LoVo (cell line): ENCODE measurements at places on chromosomes 5 and 9.
A peak's percentile ranks its signal among the peaks of the same experiment; 100 is the strongest.

DNA sequence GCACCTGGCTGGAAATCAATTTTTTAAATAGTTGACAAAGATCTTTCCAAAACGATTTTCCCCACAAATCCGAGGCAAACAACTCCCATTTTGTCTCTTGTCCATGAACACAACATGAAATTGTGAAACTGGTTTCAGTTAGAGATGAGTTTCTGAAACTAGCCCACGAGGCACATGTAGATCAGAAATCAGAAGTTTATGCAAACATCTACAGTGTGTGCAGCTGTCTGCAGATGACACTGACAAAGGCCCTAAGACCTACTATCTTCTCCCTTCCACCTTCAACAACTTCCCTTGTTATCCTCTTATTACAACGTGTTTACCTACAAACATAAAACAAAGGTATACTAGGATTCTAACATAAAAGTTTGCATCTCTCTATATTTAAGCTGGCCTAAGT is 183.3 kb downstream of the DIRAS2 start:
- no peak for DNase-seq

DNA sequence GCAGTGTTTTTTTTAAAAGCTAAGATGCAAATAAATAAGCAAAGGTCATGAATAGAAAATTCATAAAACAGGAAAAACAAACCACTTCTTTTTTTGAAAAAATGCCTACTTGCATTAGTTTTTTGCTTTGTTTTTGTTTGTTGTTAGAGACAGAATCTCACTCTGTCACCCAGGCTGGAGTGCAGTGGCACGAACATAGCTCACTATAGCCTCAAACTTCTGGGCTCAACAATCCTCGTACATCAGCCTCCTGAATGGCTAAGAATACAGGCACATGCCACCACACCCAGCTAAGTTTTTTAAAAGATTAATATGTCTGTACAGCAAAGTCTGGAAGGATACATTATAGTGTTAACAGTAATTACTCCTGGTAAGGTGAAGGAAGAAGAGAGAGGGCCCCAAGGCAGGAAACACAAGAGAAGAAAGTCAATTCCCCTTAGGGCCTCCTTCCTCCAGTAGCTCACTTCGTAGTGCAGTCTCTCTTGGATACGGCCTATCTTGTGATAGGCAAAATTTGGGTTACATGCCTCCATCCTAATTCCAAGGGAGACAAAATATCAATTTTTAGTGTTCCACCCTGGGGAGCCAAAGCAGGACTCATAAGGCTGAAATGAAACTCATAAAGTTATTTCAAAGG is 15.3 kb downstream of the FAM169A start:
- no peak for DNase-seq

DNA sequence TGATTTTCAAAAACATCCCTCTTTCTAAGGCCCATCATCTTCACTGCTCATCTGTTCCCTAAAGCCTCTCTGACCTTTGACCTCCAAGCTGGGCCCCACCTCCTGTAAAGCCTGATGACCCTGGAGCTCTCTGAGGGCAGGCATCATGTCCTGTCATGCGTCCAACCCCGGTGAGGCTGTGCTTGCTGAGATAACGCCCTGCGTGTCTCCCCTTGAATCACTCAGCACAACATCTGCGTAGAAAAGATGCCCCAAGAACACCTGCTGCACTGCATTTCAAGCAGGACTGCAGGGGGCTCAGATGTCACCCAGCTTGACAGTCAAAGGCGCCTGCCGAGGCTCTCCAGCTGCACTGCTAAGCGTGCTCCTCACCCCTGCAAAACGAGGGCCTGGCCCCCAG is 78.0 kb downstream of the OTULIN start:
- no peak for DNase-seq

DNA sequence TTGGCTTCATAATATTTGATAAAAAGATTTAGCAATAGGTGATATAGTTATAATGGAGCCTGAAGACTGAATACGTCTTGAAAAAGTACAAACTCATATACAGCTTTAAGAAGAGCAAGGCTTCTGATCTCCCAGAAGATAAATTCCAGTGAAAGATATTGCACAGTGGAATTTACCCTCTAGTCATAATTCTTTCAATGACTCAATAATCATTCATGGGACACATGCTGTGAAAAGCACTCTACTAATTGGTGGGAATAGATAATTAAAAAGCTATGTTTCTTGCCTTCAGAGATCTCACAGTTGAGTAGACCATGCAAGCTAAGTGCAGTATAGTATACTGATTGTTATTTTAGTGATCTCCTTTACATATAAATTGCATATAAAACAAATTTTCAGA is 538.6 kb upstream of the CYLC2 start:
- DNase-seq = no peak

DNA sequence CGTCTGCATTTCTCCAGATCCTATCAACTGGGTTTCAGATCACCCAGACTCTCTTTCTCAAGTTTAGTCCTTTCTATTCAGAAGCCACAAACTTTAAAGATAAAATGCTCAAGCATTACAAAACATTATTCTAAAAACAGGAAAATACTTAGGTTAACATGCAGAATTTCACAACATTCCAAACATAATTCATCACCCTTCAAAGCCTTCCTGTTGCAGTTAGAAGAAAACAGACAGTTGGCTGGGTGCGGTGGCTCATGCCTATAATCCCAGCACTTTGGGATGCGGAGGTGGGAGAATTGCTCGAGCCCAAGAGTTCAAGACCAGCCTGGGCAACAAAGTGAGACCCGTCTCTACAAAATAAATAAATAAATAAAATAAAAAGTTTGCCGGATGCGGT is 7.7 kb upstream of the OCLN start:
- no peak for DNase-seq

GRCh38 chr9:97848480-97849237 is 4.4 kb upstream of the FOXE1 start:
- DNase-seq = no peak

- DNase-seq = no peak
Observed at GRCh38 chr9:1102642-1102970, 52.4 kb downstream of the DMRT2 start.

GRCh38 chr5:157571357-157571827 is 4.2 kb downstream of the ADAM19 start:
- no peak for DNase-seq

GRCh38 chr9:129363216-129363873 is 185.3 kb upstream of the IER5L start:
- DNase-seq = no peak

DNA sequence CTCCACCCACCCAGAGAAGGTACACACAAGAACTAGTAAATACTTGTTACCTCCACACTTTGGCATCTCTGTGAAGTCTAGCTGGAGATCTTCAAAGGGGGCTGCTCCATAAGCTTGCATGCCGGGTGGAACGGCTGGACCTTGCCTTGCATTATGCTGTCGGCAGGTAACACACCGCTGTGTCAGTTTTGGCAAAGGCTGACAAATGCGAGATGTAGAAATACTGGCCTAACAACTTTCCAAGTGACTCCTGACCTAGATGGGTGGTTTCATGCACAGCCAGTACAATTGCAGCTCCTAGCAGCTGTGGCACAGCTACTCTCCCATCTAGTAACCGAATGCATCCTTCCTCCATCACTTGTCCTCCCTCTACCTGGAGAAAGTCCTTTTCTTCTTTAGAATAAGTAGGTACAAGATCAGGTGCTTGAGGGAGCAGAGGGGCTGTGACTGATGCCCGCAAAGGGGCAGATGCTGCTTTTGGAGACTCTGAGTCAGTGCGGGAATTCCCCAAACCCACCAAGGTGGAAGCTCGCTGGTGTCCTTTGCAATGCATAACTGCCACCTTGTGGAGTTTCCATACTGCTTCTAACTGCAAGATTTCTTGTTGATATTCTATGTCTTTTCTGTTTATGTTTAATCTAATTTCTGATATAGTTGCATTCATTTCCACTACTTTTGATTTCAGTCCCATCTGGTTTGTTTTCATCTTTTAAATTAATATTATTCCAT is 78.4 kb downstream of the TMEM161B start:
- no peak for DNase-seq

DNA sequence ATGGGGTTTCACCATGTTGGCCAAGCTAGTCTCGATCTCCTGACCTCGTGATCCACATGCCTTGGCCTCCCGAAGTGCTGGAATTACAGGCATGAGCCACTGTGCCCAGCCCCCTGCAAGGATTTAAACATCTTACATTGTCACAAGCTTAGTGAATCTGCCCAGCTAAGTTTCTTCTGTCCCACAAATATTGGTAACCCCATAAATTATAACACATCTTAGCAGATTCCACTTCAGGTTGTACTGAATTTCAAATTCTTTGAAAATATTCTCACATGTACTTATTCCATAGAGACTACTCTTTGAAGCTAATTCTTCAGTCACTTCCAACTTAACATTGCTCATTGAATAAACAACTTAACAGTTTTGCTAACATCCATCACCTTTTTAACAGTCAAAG is 13.4 kb upstream of the AFF4 start:
- no peak for DNase-seq

GRCh38 chr9:76676857-76677256 is 87.4 kb upstream of the PCA3 start:
- DNase-seq = no peak

- DNase-seq = peak; percentile 3
Observed at GRCh38 chr5:54774281-54775170, 210.9 kb downstream of the ESM1 start.

- DNase-seq = no peak
Observed at GRCh38 chr5:24367216-24367615, 277.6 kb downstream of the CDH10 start.

DNA sequence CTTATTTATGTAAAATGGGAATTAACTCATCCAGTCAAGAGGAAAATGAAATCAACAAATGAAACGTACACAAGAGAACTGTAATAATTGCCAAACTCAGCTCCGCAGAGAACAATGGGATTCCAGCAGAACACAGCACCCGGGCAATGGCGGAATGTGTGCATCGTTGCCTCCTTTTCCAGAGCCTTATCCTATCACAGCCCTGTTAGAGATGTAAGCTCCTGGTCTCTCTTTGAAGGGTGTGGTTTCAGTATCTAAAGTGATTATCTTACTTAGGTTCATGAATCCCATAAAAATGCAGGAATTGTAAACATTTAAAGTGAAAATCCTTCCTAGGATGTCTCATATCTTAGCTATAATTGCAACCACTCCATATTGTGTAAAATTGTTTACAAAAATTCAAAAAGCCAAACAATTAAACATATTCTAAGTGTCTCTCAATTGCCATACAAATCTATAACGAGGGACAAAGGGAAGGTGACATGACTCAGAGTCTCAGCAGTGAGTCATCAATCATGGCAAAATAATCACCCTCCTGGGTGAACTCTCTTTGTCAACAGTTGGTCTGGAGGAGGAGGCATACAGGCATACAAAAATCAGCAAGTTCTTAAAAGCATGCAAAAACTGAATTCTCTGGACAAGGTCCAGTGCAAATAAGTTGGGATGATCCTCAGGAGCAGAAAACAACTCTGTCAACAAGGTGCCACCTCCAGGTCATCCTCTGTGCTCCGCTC is 22.6 kb downstream of the SEMA5A start:
- peak; percentile 61 for DNase-seq

DNA sequence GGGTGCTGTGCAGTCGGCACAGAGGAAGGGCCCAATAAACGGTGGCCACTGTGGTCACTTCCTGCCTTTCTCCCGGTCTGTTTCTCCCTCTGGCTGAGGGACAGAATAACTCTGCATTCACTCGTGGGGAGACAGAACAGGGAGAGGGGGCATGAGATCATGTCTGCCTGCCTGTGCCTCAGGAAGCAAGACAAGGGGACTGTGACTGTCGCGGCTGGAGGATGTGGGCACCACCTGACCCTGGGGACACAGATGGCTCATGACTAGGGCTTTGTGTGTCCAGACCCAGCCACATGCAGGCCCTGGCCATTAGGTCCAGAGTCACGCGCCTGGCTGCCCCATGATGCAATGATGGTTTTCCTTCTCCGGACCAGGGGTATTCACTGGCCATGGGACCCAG is 5.8 kb downstream of the TRUB2 start:
- DNase-seq = no peak

- no peak for DNase-seq
Observed at GRCh38 chr5:62375627-62376026, 28.1 kb downstream of the DIMT1 start.

DNA sequence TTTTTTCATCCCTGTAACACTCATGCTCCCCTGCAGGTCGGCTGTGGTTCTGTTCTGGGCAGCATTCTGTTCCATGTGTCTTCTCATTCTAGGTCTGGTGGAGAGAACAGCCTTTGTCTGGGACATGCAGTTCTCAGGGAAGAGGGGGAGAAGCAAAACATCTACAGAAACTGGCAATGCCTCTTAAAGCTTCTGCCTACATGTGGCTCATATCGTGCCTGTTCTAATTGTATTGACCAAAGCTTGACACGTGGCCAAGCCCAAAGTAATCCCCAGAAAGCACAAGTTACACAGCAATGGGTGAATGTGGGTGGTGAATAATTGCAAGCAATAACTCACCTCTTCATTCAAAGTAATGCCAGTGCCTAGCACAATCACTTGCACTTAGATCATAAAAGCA is 218.2 kb upstream of the IL12B start:
- no peak for DNase-seq

- DNase-seq = no peak
Observed at GRCh38 chr5:149946118-149946517, 1.5 kb upstream of the PDE6A start.

- DNase-seq = peak; percentile 96
Observed at GRCh38 chr5:174532455-174533453, 191.6 kb upstream of the MSX2 start.

DNA sequence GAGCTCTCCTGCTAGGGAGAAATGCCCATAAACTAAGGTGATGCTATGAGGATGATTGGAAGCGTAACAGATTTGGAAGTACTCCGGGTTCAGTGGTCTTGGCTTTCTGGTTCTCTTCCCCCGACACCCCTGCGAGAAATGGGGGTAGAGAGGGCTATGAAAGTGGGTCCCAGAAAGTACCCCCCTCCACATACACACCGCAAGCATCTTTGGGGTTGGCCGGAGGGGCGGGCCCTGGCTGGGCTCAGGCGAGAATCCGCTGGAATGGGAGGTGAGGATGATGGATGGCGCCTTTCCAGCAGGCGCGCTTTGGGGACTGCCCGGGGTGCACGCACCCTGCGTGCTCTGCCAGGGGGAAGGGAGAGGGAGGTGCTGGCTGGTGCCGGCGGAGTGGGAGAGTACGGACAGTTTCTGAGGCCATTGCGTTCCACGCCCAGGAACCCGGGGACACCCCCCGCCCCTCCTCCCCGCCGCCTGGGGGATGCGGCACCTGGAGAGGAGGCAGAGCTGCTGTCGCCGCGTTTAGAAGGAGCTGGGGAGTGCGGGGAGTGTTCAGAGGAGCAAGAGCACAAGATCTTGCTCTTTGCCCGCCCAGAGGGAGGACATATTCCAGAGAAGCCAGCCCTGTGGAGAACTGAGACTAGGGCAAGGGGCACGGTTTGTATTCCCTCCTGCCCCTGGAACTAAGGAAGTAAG is 1.9 kb downstream of the PCSK5 start:
- peak; percentile 25 for DNase-seq

DNA sequence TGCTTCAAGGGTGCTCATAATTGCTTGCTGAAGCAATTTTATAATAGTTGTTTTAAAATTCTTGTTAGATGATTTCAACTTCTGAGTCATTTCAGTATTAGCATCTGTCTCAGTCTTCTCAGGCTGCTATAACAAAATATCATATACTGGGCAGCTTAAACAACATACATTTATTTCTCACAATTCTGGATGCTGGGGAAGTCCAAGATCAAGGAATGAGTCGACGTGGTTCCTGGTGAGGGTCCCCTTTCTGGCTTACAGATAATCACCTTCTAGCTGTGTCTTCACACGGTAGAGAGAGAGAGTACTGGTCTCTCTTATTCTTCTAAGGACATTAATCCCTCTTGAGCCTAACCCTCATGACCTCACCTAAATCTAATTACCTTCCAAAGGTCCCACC is 160.4 kb downstream of the SIL1 start:
- DNase-seq = no peak

GRCh38 chr5:95779611-95780010 is 42.9 kb downstream of the GLRX start:
- no peak for DNase-seq

GRCh38 chr5:56247592-56247991 is 14.5 kb upstream of the ANKRD55 start:
- no peak for DNase-seq
